ENCODE measurements at places on chromosomes 12 and 14.

DNA sequence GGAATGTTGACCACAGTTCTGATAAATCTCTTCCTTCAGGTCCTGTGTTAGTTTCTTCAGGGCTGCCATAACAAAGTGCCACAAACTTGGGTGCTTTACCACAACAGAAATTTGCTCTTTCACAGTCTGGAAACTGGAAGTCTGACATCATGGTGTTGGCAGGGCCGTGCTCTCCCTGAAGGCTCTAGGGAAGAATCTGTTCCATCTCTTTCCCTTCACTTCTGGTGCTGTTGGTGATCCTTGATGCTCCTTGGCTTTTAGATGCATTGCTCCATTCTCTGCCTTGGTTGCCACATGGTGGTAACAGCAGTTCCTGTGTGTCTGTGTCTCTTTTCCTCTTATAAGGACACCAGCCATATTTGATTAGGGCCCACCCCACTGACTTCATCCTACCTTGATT lies 32.2 kb downstream of the HMGA2 start:
- no peak for DNase-seq

GRCh38 chr14:42174357-42174756 lies 567.7 kb downstream of the LRFN5 start:
- DNase-seq: no peak

DNA sequence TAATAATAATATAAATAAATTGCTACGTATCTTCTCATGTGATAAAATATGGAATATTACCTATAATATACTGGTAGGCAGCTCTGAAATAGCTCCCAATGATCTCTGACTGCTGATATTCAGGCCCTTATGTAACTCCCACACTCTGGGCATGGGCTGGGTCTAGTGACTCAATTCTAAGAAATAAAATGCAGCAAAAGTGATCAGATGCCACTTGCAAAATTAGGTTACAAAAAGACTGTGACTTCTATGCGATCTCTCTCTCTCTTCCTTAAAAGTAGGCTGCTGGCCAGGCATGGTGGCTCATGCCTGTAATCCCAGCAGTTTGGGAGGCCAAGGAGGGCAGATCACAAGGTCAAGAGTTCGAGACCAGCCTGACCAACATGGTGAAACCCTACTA lies 10.3 kb upstream of the CACNB3 start:
- no peak for DNase-seq

- no peak for DNase-seq
Measured at GRCh38 chr12:49195736-49196135, 6.9 kb upstream of the TUBA1A start.

DNA sequence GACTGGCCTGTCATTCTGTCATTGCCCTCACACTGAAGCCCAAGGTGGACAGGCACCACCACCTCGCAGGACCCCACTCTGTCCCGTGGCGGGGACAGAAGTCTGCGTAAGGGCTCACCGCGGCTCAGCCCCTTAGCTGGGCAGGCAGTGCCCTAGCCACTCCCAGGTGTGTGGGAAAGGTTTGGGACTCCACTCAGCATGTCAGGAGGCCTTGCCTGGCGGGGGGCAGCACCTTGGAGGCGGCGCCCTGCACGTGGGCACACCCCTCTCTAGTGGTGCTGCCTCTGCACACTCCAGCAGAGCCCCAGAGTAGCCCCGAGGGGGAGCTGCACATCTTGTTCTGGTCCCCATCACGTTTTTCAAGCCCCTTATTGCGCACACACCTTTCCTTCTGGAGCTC lies 35.6 kb downstream of the FIGNL2 start:
- no peak for DNase-seq

DNA sequence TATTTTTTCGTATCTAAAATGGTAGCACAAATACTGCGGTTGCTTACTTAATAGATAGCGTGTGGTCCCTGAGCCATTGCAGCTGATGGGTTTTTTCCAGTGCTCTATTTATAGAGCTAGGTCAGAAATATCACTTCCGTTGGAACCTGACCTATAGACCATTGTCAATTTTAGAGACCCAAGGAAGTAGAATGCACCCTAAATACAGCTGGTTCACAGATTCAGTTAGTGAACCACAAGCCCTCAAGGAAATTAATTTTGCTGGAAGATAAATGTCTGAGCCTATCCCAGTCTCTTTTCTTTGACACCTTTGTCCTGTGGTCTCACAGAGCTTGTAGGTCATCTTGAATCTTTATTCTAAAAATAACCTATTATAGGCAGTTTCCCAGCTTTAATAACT lies 391.0 kb downstream of the ZFP36L1 start:
- DNase-seq: no peak

DNA sequence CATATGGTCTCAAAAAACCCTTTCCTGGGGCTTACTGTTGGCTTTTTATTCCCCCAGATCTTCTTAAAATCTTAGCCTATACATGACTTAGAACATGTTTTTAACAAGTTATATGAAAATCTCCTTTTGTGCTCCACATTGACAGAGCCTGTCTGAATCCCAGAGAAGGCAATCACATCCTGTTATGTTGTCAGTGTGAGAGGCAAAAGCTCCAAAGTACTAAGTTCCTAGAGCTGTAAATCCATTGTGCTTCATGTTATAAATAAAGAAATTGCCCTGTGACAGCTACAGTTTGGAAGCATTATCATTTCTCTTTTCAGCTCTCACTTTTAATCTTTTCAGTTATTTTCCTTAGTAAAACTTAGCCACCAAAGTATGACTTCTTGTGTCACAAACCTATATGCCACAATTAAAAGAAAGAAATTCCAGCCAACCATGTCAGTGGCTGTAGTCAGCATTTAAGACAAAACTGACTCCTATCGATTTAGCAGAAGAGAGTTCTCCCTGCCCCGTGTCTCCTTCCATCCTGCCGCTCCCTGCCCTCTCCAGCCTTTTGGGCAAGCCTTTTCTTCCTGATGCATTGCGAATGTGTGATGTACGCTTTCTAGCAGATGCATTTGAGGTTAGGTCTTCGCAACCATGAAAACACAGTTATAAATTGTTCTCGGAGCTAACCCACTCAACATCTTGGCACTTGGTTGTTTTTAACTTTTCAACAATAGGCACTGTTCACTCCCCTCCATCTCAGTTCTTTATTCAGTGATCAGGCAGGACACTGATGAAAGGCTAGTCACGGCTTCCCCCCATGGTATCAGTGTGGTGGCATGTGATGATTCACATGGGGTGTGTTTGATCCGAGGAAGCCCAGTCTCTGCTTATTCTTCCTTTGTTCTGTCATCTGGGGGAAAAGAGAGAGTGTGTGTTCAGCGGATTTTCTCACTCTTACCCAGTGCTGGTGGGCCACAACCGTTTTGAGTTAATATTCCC lies 143.5 kb downstream of the SSPN start:
- DNase-seq: no peak

GRCh38 chr14:56185992-56186391 lies 67.8 kb downstream of the PELI2 start:
- DNase-seq: no peak

DNA sequence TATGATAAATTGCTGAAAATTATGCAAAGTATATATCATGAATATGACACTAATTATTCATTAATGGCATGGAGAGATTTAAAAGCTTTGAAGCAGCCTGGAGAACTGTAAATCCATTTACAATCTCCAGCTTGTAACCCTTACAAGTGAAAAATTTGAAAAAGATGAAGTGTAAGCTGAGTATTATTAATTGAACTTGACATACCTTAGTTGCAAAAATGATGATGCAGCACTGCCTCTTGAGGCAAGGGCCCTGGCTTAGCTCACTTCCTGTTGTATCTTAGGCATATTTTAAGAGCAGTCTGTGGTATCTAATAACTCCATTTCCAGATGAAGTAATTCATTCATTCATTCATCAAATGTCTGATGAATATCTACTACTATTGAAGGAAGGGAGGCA lies 158.6 kb downstream of the ANO4 start:
- no peak for DNase-seq

GRCh38 chr12:25186788-25187402 lies 8.1 kb downstream of the DNAI7 start:
- DNase-seq: no peak

- no peak for DNase-seq
Measured at GRCh38 chr14:22668417-22668816, 24.3 kb upstream of the OR6J1 start.
